Uterine smooth muscle cell (primary cell): ENCODE measurements at places on chromosomes 6 and 20. TPM values are rescaled to one million over a fixed set of nuclear protein-coding genes. Genes with fewer than 3 reads are reported as not detected.

The PAX1 gene
- total RNA-seq, result not detected in 2 replicates

The RFX6 gene
- under 0.01 TPM in 1 of 2 replicates, not detected in the other for total RNA-seq

The NOX3 gene
- total RNA-seq, result not detected in 2 replicates

The MOG gene
- total RNA-seq, result not detected in 2 replicates

The EPHA7 gene
- 0.50 and 1.00 TPM in 2 replicates for total RNA-seq

The VAPB gene
- 12.8 and 14.0 TPM in 2 replicates for total RNA-seq

The SLC17A1 gene
- not detected in 2 replicates for total RNA-seq

The STMN3 gene
- total RNA-seq, result 18.9 and 43.9 TPM in 2 replicates

The MYO6 gene
- 14.6 and 17.0 TPM in 2 replicates for total RNA-seq

The OR12D2 gene
- not detected in 2 replicates for total RNA-seq

The COL21A1 gene
- total RNA-seq, result 6.2 and 6.9 TPM in 2 replicates

The CTCFL gene
- total RNA-seq, result not detected in 2 replicates

The IL17F gene
- not detected in 2 replicates for total RNA-seq

The POM121L2 gene
- not detected in 2 replicates for total RNA-seq

The FAXC gene
- total RNA-seq, result 1.2 TPM in 2 replicates

The CABLES2 gene
- 1.5 and 2.8 TPM in 2 replicates for total RNA-seq

The KIF16B gene
- 17.4 and 19.7 TPM in 2 replicates for total RNA-seq

The CRISP2 gene
- not detected in 2 replicates for total RNA-seq

The DACT2 gene
- total RNA-seq, result not detected in 2 replicates

The TRAPPC3L gene
- not detected in 2 replicates for total RNA-seq

The ADGRB3 gene
- total RNA-seq, result under 0.01 and 0.11 TPM in 2 replicates

The MYLK4 gene
- total RNA-seq, result 0.22 and 0.25 TPM in 2 replicates

The RNF217 gene
- total RNA-seq, result 13.4 and 28.1 TPM in 2 replicates

The DOK5 gene
- total RNA-seq, result 14.6 and 15.6 TPM in 2 replicates

The NKAIN4 gene
- not detected in 2 replicates for total RNA-seq

The SLPI gene
- not detected in 2 replicates for total RNA-seq

The NHSL1 gene
- 1.8 and 3.7 TPM in 2 replicates for total RNA-seq

The DDAH2 gene
- 39.3 and 81.0 TPM in 2 replicates for total RNA-seq

The KCNK15 gene
- total RNA-seq, result 0.22 and 1.6 TPM in 2 replicates

The CRISP3 gene
- not detected in 2 replicates for total RNA-seq

The CLVS2 gene
- 0.12 TPM in 1 of 2 replicates, not detected in the other for total RNA-seq

The UNC5CL gene
- 0.12 and 0.22 TPM in 2 replicates for total RNA-seq

The TTI1 gene
- 18.2 and 26.2 TPM in 2 replicates for total RNA-seq

The TBX18 gene
- total RNA-seq, result 3.2 and 3.8 TPM in 2 replicates

The KCNK17 gene
- total RNA-seq, result not detected in 2 replicates

The AVP gene
- total RNA-seq, result not detected in 2 replicates

The MROH8 gene
- total RNA-seq, result 1.1 and 1.4 TPM in 2 replicates

The RAB23 gene
- 59.3 and 102 TPM in 2 replicates for total RNA-seq

The MATN4 gene
- total RNA-seq, result 0.11 TPM in 1 of 2 replicates, not detected in the other

The GGT7 gene
- 8.5 and 18.2 TPM in 2 replicates for total RNA-seq

The IMPG1 gene
- 0.37 TPM in 1 of 2 replicates, not detected in the other for total RNA-seq

The GSTA3 gene
- total RNA-seq, result not detected in 2 replicates

The LAMA2 gene
- total RNA-seq, result 58.3 and 109 TPM in 2 replicates

The CENPB gene
- total RNA-seq, result 121 and 150 TPM in 2 replicates

The ISM1 gene
- total RNA-seq, result 0.25 and 0.33 TPM in 2 replicates

The HRH3 gene
- not detected in 2 replicates for total RNA-seq

The HLA-DMB gene
- total RNA-seq, result under 0.01 TPM in 1 of 2 replicates, not detected in the other

The GNAS-AS1 gene
- 0.87 and 1.00 TPM in 2 replicates for total RNA-seq

The CCDC170 gene
- 0.22 and 1.6 TPM in 2 replicates for total RNA-seq

The BTNL2 gene
- total RNA-seq, result not detected in 2 replicates

The BCLAF1 gene
- total RNA-seq, result 103 and 155 TPM in 2 replicates
